ENCODE measurements at places on chromosomes 5 and 9.

GRCh38 chr5:78320401-78320800 lies 25.9 kb upstream of the AP3B1 start:
- DNase-seq = no peak
- H3K27me3 ChIP-seq = no peaks in the 10 kb centered on the region
- no peak overlapping the region for H3K4me3 ChIP-seq
- no peak overlapping the region for H3K27ac ChIP-seq

GRCh38 chr5:13533833-13534232 lies 410.7 kb downstream of the DNAH5 start:
- H3K36me3 ChIP-seq = no peaks in the 10 kb centered on the region
- no peak for DNase-seq
- no peaks in the 10 kb centered on the region for H3K4me1 ChIP-seq
- no peak overlapping the region for H3K27ac ChIP-seq
- no peaks in the 10 kb centered on the region for H3K27me3 ChIP-seq

GRCh38 chr5:178449163-178450070 lies 140.8 kb downstream of the COL23A1 start:
- DNase-seq = peak; percentile 27
- H3K4me3 ChIP-seq = no peak overlapping the region
- H3K36me3 ChIP-seq = no peaks in the 10 kb centered on the region
- H3K27ac ChIP-seq = no peak overlapping the region
- H3K4me1 ChIP-seq = no peaks in the 10 kb centered on the region

GRCh38 chr5:1366514-1366913 lies 21.6 kb upstream of the CLPTM1L start:
- H3K27me3 ChIP-seq = no peaks in the 10 kb centered on the region
- no peak overlapping the region for H3K27ac ChIP-seq
- no peaks in the 10 kb centered on the region for H3K36me3 ChIP-seq
- H3K4me3 ChIP-seq = no peak overlapping the region
- H3K4me1 ChIP-seq = no peaks in the 10 kb centered on the region

- peak overlapping the region; percentile 65 for H3K27ac ChIP-seq
- H3K27me3 ChIP-seq = no peaks in the 10 kb centered on the region
- H3K4me3 ChIP-seq = no peak overlapping the region
- DNase-seq = no peak
- H3K4me1 ChIP-seq = peaks cover 24% of the 10 kb centered on the region
Measured at GRCh38 chr5:68533571-68534084, 318.1 kb downstream of the PIK3R1 start.

- no peak overlapping the region for H3K4me3 ChIP-seq
- no peak for DNase-seq
- H3K27me3 ChIP-seq = no peaks in the 10 kb centered on the region
- H3K4me1 ChIP-seq = peaks cover 51% of the 10 kb centered on the region
- H3K27ac ChIP-seq = peak overlapping the region; percentile 33
Measured at GRCh38 chr9:127825319-127826051, 22.8 kb downstream of the FPGS start.

DNA sequence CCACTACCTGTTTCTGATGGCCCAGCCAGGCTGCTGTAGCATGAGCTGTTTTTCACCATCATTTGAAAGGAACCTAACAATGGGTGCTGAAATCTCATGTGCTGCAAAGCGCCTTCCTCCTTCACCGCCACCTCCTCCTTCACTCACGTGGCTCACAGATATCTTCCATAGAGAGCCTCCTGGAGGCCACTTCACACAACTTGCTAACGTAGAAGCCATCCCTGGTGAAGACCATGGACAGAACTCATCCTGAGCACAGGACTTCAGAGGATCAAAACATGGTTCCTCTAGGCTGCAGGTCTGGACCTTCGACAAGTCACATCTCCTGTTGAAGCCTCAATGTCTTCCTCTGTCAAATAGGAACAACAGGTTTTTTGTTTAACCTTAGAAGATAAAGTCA lies 155.5 kb upstream of the RAD23B start:
- no peaks in the 10 kb centered on the region for H3K36me3 ChIP-seq
- no peak for DNase-seq
- no peak overlapping the region for H3K27ac ChIP-seq
- no peaks in the 10 kb centered on the region for H3K27me3 ChIP-seq

- H3K27me3 ChIP-seq = no peaks in the 10 kb centered on the region
- no peak overlapping the region for H3K4me3 ChIP-seq
- H3K27ac ChIP-seq = peak overlapping the region; percentile 7
- DNase-seq = no peak
Measured at GRCh38 chr5:149610589-149611255, 29.4 kb downstream of the ARHGEF37 start.

DNA sequence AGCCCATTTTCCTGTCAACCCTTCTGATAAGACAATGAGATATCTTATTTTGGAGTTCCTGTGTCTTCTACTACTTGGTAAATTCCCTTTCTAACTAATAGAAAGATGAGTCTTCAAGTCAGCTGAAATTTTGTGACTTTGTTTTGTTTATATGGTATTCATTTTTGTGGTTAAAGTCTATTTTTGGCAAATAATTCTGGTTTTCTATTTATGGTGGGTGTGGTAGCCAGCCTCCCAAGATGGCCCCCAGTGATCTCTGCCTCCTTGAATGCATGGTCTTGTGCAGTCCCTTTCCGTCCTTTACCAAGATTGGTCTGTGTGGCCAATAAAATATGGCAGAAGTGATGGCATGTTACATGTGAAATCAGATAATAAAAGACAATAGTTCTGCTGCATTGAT lies 91.5 kb downstream of the NR3C1 start:
- peaks cover 14% of the 10 kb centered on the region for H3K4me1 ChIP-seq
- no peak for DNase-seq
- H3K4me3 ChIP-seq = no peak overlapping the region
- no peaks in the 10 kb centered on the region for H3K36me3 ChIP-seq
- no peaks in the 10 kb centered on the region for H3K27me3 ChIP-seq

- H3K27me3 ChIP-seq = no peaks in the 10 kb centered on the region
- no peak for DNase-seq
- H3K4me1 ChIP-seq = peaks cover 6% of the 10 kb centered on the region
- no peaks in the 10 kb centered on the region for H3K36me3 ChIP-seq
- no peak overlapping the region for H3K4me3 ChIP-seq
- H3K27ac ChIP-seq = no peak overlapping the region
Measured at GRCh38 chr5:96816411-96816939, 8.7 kb upstream of the ERAP1 start.

Measured in vagina (tissue), 2 donors.